Stimulated activated CD4-positive, alpha-beta T cell treated with anti-CD3 and anti-CD28 coated beads, Interleukin-2, amount 100 ng/mL, for 4 hours (primary cell): ENCODE measurements at places on chromosomes 12 and 14.

DNA sequence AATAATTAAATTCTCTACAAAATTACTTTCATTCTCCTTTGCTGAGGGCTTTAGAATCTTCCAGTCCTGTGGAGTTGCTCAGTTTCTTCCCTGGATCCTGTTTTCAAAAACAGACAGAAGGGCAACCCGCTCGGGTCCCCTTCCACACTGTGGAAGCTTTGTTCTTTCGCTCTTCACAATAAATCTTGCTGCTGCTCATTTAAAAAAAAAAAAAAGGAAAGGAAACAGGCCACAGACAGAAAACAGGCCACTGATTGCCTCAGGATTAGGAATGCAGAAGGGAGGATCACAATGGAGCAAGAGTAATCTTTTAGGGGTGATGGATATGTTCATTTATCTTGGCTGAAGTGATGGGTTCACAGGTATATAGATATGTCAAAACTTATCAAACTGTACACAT is 29.5 kb upstream of the HIGD1C start:
- no peak for DNase-seq

GRCh38 chr12:50149311-50149710 is 17.9 kb downstream of the CERS5 start:
- DNase-seq, result no peak

GRCh38 chr12:93449277-93449676 is 7.5 kb upstream of the UBE2N start:
- no peak for DNase-seq

DNA sequence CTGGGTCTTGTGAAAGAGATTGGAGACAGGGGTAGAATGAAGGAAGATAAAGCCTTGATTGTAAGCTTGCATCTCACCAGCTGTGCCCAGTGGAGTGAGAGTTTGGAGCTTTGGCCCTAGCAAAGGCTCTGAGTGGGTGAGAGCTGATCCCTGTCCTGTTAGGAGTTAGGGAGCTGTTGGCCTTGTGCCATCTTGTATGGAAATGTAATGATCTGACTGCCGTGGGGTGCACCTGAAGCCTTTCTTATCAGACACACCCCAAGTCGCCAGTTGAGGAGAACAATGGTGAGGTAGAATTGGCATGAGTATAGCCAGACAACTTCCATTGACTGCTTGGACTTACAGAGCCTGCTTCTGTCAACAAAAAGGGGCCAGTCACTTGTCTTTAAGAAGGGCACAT is 130.1 kb downstream of the PRKCH start:
- no peak for DNase-seq

- DNase-seq, result no peak
Observed at GRCh38 chr12:27561535-27562350, 37.7 kb downstream of the PPFIBP1 start.

- no peak for DNase-seq
Observed at GRCh38 chr12:76563061-76563460, 3.5 kb upstream of the OSBPL8 start.

DNA sequence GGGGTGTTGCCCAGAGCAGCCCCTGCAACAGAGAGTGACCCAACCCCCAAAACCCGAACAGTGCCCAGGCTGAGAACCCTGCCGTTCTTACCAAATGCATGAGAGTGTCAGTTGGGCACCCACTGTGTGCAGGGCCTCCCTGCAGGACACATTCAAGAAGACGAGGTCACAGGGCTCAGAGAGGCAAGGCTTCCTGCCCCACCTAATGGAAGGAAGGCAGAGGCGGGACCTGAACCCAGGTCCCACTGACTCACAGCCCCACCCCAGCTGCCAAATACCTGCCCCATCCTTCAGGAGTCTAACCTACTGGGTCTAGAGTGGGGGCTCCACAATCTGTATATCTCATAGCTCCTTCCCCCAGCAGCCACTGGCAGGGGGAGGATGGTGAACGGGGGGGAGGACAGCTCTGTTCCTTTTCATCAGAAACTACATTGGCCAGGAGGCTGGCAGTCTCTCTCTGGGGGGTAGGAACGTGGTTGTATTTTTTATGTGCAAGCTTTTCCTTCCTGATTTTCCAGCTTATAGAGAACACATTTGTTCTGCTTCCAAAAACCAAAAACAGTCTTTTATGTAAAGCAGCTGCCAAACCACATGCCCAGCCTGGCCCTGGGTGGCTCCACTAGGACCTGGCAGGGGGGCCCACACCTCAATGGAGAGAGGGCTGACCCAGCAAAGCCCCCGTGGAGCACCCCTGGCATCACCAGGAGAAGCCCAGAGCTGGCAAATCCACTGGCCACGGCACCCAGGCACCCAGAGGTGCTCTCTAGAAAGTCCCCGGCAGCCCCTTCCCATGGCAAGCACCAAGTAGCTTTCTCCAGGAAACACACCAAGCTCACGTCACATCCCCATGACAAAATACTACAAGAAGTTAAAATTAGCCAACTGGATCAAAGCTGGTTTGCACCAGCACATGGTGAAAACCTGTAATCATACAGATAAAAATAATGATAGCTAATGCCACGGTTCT is 17.0 kb downstream of the NCOR2 start:
- no peak for DNase-seq

DNA sequence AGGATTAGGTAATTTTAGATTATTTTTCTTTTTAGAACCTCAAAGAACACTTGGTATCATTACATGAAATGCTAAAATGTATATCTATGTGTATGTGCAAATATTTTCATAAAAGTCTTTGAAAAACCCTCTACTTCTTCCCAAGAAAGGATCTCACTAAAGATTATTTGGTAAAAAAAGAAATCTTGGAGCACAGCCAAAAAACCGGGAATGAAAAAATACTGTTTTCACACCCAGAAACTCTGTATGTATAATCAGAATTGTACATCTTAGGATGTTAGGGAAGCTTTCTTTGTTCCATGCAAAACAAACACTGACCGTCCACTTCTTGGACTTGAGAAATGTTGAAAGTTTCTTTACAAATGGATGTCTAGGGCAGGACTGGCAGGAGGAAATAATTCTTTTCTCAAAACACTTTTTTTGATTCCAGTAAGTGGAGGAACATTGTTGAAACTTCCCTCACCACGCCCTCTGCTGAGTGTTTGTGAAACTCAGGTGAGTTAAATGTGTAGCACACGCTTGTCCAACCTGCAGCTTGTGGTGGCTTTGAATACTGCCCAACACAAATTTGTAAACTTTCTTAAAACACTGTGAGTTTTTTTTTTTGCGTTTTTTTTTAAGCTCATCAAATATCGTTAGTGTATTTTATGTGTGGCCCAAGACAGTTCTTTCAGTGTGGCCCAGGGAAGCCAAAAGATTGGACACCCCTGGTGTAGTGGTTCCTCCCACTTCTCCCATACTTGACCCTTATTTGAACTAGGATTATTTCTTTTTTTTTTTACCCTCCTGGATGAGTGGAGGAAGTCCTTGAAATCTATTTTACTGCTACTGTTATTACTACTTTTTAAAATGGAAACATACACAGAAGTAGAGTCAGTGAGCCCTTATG is 26.6 kb downstream of the FBXO34 start:
- DNase-seq, result peak; percentile 13

GRCh38 chr12:46711756-46712155 is 114.0 kb downstream of the SLC38A4 start:
- DNase-seq, result no peak

DNA sequence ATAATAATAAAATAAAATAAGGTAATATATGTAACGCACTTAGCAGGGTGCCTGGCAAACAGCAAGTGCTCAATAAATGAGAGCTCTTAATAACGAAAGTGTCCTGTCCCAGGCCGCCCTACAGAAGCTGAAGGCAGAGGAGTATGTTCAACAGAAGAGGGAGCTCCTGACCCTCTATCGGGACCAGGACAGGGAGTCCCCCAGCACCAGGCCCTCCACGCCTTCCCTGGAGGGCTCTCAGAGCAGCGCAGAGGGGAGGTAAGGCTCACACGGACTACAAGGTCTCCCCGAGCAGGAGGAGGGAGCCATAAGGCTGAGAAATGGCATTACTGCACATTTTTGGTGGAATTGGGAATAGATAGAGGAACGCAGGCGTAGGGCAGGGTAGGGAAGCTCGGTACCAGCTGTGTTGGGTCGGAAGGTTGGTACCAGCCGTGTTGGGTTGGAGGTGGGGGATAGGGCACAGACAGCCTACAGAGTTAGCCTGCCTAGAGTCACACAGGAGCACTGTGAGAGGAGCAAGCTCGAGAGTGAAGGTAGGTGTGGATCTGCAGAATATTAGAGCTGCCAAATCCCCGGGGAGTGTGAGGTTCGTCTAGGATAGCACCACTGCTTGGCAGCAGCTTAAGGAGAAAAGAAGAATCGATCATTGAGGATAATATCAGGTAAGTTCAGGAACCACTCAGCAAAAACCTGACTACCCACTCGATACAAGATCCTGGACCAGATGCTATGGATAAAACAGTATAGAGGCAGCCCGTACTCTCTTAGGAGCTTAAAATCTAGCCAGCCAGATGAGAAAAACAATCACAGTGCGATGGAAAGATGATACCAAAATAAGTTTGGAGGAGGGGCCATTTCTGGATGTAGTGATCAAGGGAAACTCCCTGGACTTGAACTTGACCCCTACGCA is 15.3 kb downstream of the TNFRSF1A start:
- no peak for DNase-seq

DNA sequence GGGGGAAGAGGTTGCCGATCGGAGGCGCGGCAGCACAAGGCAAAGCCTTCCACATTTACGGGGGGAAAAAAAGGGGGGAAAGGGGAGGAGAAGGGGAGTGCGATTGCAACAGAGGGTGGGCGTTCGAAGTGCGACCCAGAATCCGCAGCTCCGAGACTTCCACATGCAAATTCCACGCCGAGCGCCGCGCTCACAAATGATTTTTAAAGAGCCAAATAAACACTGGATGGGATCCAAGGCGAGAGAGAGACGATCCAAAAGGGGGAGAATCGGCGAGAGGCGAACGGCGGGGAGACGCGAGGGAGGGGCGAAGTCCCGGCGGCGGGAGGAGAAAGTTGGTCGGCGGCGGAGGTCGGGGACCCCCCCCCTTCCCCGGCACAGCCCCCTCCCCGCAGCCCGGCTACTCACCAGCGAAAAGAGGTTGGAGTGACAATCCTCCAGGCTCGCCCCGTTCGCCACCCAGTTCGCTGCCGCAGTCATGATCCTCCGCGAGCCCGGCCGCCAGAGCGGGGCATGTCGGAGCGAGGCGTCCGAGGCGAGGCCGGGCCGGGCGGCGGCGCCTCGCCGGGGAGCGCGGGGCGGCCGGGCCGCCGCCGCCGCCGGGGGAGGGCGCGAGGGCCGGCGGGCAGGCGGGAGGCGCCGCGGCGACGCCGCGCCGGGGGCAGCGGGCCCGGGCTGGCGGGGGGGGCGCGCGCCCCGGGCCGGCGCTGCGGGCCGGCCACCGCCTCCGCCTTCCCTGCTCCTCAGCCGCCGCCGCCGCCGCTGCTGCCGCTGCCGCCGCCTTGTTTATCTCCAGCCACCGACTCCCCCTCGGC is 634 bp downstream of the MED13L start:
- peak; percentile 46 for DNase-seq

- DNase-seq, result no peak
Observed at GRCh38 chr12:87142342-87142741, 886.2 kb upstream of the MGAT4C start.

DNA sequence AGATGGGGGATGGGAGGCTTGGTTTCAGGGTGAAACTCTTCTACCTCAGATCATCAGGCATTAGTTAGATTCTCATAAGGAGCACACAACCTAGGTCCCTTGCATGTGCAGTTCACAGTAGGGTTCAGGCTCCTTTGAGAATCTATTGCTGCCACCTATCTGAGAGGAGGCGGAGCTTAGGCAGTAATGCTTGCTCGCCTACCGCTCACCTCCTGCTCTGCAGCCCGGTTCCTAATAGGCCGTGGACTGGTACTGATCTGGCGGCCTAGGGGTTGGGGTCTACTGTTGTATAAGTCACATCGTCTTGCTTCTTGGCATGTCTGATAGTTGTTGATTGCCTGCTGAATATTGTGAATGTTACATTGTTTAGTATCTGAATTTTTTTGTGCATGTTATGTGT is 12.2 kb downstream of the SCYL2 start:
- no peak for DNase-seq

- DNase-seq, result no peak
Observed at GRCh38 chr12:64624035-64624434, 13.7 kb downstream of the RASSF3 start.

DNA sequence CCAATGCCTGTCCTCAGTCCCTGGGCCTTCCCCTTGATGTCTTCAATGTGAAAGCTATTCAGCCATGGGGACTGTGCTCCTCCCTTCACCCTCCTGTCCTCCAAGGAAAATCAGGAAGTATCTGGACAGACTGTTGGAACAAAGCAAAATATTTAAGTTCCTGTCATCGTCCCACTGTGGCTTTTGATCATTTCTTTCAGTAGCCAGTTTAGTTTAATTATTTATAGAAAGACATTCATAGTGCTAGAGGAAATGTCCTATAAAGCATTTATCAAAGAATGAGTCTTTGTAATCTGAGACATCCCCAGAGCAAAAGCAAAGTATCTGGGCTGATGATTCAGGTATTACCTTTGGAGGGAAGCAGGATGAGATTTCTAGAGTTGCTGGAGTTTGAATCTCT is 254.1 kb downstream of the NRXN3 start:
- no peak for DNase-seq

- no peak for DNase-seq
Observed at GRCh38 chr14:51462182-51462581, 189.5 kb upstream of the FRMD6 start.

- no peak for DNase-seq
Observed at GRCh38 chr12:122059203-122059960, 19.2 kb upstream of the MLXIP start.

- no peak for DNase-seq
Observed at GRCh38 chr14:101072531-101072930, 169.0 kb upstream of the RTL1 start.

DNA sequence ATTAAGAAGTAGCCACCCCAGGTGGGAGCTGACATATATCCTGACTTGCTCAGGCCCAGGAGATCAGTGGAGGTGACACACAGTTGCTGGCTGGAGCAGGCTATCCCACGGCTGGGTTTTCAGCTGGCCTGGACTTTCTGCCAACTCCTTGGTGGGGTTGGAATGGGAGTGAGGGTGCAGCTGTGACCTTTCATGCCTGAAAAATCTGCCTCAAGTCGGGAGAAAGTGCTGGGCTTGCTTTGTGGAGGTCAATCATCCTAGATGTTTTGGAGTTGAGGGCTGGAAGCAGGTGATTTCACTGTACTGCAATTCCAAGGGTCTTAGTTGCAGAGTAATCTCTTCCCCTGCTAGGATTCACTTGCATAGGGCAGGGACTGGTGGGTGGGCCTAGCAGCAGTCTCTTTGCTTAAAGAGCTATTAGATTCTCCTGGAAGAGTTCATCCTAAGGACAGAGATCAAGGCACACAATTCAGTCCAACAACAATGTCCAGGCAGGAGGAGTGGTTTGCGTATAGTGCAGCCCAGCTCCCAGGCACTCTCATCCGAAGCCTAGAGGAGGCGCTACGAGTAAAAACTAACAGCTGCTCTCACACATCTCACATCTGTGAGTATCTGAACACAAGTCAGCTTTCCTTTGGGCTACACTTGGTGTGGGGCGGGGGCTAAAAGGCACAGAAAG is 98.1 kb downstream of the GAS2L3 start:
- DNase-seq, result no peak

GRCh38 chr14:55645845-55646832 is 66.1 kb downstream of the KTN1 start:
- DNase-seq, result no peak
